ENCODE measurements at places on chromosomes 1 and 21. TPM values are rescaled to one million over a fixed set of nuclear protein-coding genes. Genes with fewer than 3 reads are reported as not detected.

GRCh38 chr1:88922214-88922613, 30.8 kb upstream of the GTF2B start:
- no peak for DNase-seq

- DNase-seq = no peak
Measured at GRCh38 chr1:11158291-11158690, 30.9 kb upstream of the ANGPTL7 start.

Gene GSTM1
- total RNA-seq = not detected

- DNase-seq = no peak
Measured at GRCh38 chr1:160227034-160227433, 21.9 kb downstream of the PEA15 start.

DNA sequence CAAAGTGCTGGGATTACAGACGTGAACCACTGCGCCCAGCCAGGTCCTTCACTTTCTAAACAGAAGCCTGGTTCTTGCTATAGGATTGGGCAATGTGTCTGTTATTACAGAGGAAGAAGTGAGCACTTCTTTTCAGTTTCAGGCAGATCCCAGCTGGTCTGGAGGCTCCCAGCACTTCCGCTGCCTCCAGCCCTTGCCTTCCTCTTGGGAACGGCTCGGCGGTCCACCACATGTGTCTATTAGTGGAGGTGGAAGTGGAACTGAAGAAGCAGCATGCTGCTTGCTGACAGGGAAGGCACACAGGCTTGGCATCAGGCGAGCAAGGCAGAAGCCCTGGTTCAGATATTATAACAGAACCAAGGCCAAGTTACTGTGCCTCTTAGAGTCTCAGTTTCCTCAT, 17.0 kb downstream of the MKNK1 start:
- DNase-seq = no peak

Gene FCER1A
- not detected for total RNA-seq

Gene TTLL10
- not detected for total RNA-seq

- DNase-seq = no peak
Measured at GRCh38 chr1:118479351-118479750, 294.3 kb upstream of the SPAG17 start.

DNA sequence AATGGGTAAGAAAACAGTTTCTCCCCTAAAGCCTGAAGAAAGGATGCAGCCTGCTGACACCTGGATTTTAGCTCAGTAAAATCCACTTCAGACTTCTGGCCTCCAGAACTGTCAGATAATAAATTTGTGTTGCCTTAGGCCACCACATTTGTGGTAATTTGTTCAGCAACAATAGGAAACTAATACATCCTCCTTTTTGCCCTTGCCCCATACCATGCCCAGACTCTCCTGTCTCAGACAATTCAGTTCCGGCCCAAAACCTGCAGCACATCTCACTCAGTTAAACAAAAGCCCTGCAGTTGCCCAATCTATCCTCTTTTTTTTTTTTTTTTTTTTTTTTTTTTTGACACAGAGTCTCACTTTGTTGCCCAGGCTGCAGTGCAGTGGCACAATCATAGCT, 25.8 kb downstream of the SMIM12 start:
- no peak for DNase-seq

- no peak for DNase-seq
Measured at GRCh38 chr1:166282391-166283137, 115.8 kb upstream of the FAM78B start.

Gene PADI1
- total RNA-seq = not detected

DNA sequence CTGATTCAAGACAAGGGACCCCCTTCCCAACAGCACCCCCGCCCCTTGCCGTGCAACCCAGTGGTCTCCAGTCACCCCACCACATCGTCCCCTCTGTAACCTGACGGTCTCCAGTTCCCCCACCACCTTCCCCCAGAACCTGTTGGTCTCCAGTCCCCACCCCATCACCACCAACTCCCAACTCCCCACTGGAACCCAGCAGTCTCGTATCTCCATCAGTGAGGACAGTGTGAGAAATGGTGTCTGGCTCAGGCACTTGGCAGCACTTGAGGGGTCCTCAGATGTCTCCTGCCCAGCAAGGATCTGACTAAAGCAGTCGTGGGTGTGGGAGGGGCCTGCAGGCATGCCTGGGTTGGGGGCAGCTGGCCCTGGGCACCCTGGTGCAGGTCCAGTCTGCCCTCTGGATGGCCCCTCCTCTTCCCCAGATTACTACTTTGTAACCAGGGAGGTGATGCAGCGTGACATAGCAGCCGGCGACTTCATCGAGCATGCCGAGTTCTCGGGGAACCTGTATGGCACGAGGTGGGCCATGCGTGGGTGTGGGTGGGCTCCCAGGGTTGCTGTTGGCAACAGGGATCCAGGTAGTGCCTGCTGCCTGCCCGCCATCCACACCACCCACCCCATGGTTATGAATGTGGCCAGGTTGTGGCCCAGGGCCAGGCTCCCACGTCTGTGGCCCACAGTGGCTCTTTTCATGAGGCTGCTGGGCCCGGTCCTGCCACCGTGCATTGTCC, 3.1 kb upstream of the GJC2 start:
- no peak for DNase-seq

Gene CNIH3
- total RNA-seq = 1.8 TPM

Gene VPS72
- 68.1 TPM for total RNA-seq

DNA sequence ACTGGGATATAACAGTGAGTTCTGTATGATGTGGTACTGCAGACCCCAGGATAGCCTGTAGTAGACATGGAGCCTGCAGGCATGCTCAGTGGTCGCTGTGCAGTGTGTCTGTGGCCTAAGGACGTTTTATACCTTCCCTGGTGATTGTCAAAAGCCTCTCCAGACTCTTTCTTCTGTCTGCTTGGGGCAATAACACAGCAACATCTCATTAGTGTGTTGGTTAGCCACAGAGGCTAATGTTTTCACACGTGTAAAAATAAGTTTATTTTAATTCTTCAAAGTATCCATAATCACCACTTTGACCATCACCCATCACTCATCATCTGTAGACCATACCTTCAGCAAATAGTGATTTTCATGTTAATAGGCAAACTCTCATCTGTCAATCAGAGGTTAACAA, at the start of gene KRTAP24-1:
KRTAP24-1 (minus strand) TSS at position 101 of the 400 bp plus-strand sequence; CDS start at position 83, 18 bp downstream.
- no peak for DNase-seq

DNA sequence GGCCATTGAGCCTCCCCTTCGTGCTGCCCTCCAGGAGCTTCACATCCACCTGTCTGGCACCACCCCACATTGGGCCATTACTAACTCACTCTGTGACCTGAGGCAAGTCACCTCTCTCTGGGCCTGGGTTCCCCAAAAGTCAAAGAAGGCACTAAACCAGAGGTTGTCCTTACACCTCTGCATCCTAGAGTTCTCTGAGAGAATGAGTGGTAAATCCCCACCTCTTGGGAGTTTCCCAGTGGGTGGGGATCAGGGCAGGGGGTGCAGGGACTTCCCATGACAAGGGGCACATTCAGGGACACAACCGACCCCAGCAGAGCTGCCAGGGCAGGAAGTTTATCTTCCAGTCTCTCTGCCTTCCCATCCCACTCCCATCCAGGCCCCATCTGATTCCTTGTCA, 99.7 kb downstream of the EPHB2 start:
- DNase-seq = no peak

DNA sequence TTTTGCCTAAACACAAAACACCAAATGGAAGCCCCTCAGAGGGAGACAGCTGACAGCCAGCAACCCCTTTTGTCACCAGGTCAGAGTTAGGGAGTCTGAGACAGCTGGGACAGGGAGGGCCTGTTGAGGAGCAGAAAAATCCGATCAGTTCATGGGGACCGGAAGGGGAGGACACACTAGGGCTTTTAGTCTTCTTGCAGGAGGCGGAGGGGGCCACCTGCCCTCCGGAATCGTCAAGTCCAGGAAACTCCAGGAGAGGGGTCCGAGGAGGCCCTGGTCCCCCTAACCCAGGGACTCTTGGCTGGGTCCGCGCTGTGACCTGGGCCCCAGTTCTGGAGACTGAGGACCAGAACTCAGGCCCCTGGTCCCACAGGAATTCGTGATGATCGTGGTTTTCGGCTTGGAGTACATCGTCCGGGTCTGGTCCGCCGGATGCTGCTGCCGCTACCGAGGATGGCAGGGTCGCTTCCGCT, 34.2 kb downstream of the KCNQ4 start:
- DNase-seq = no peak

Gene TBX19
- 3.6 TPM for total RNA-seq

- DNase-seq = no peak
Measured at GRCh38 chr1:17173217-17173616, 31.7 kb upstream of the PADI1 start.

- DNase-seq = no peak
Measured at GRCh38 chr1:94925561-94926125, 1.3 kb downstream of the CNN3 start.

GRCh38 chr21:28072601-28073000, 920.1 kb downstream of the LTN1 start:
- no peak for DNase-seq

Gene KRTAP7-1
- not detected for total RNA-seq

DNA sequence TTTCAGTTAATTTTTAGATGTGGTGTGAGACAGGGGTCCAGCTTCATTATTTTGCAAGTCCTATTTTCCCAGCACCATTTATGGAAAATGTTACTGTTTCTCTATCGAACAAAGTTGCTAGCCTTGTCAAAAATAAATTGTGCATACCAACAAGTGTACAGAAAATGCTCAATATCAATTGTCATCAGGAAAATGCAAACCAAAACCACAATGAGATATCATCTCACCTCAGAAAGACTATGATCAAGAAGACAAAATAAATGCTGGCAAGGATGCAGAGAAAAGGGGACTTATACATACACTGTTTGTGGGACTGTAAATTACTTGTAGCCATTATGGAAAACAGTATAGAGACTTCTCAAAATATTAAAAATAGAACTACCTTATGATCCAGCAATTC, 54.8 kb downstream of the VCAM1 start:
- DNase-seq = no peak

GRCh38 chr1:159040206-159040605, 30.5 kb downstream of the IFI16 start:
- DNase-seq = no peak

GRCh38 chr1:178594133-178594532, 81.2 kb downstream of the TEX35 start:
- no peak for DNase-seq

- no peak for DNase-seq
Measured at GRCh38 chr1:85617633-85618100, 37.1 kb downstream of the CCN1 start.

- no peak for DNase-seq
Measured at GRCh38 chr1:67189953-67190352, 23.7 kb downstream of the IL23R start.
